Midbrain (tissue), 1 donor: ENCODE measurements at places on chromosomes 5 and 9.

GRCh38 chr5:58484505-58484904 lies 6.7 kb upstream of the GAPT start:
- DNase-seq = no peak

DNA sequence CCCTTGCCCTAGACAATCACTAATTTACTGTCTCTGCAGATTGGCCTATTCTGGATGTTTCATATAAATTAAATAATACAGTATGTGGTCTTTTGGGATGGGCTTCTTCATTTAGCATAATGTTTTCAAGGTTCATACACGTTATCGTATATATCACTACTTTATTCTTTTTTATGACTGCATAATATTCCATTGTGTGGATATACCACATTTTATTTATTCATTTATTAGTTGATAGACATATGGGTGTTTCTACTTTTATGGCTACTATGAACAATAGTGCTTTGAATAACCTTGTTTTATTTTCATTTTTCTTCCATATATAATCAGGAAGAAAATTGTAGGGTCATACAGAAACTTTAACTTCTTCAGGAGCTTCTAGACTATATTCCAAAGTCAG lies 108.5 kb upstream of the PAPPA start:
- DNase-seq = no peak

- DNase-seq = no peak
Measured at GRCh38 chr9:111896942-111897600, 457 bp downstream of the UGCG start.

DNA sequence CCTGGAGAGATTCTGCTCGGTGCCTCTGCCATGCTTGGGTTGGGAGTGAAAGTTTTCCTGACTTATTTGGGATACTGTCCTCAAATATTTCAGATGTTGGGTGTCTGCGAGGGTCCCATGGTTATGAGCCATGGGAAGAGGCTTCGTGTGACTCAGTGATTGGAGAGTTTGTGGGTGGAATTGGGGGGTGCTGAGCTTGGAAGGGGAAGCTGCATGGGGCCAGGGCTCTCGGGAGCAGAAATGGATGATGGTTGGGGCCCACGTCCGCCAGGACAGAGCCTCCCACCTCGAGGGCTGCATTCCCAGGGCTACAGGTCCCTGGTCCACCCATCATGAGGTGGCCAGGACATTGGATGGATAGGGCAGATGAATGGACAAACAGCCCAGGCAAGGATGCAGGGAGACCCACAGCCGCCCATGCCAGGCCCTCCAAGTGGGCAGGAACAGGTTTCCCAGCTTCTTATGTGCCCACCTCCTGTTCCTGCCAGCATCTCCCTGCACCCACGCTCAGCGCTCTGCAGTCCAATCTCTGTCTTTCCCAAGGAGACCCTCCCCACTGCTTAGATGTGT lies 5.5 kb downstream of the OBP2B start:
- DNase-seq = no peak

DNA sequence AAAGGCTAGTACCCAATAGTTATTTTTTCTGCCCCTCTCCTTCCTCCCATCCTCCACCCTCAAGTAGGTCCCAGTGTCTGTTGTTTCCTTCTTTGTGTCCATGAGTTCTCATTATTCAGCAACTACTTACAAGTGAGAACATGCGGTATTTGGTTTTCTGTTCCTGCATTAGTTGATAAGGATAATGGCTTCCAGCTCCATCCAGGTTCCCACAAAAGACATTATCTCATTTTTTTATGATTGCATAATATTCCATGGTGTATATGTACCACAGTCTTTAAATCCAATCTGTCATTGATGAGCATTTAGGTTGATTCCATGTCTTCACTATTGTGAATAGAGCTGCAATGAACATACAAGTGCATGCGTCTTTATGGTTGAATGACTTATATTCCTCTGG lies 128.3 kb upstream of the ANKRD55 start:
- no peak for DNase-seq

DNA sequence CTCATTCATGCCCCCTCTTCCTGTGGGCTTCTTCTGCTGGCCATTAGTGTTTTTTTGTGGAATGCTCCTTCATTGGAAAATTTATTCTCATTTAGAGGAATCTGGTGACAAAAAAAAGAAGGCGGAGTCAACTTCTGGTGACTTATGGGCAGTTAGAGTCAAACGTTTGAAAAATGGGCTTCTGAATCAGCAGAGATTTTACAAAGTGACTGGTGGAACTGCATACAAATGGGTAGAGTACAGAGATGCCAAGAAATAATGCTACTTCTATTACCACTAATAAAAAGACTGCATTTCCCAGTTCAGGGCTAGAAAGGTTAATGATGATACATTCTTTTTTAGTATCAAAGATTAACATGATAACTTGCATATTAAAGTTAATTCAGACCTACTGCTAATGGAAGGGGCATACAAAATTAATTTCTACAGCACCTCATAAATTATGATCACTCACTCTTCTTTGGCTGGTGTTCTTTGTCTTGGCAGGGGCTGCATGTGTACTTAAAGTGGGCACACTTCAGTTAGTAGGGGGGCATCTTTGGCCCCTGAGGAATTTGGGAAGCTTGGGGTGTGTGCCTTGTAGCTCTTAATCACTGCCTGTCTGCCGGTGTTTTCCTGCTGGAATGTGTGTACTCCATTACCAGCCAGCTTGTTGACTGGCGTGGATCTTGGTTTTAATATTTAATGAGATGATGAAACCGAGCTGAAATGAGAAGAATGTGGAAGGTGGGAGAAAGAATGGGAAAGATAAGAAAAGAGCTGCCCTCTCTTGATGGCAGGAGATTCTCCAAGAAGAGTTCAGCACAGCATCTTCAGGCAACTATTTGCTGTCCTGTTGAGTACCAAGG lies 148.9 kb downstream of the DOCK2 start:
- DNase-seq = no peak

GRCh38 chr9:22457448-22457847 lies 10.8 kb downstream of the DMRTA1 start:
- DNase-seq = no peak

DNA sequence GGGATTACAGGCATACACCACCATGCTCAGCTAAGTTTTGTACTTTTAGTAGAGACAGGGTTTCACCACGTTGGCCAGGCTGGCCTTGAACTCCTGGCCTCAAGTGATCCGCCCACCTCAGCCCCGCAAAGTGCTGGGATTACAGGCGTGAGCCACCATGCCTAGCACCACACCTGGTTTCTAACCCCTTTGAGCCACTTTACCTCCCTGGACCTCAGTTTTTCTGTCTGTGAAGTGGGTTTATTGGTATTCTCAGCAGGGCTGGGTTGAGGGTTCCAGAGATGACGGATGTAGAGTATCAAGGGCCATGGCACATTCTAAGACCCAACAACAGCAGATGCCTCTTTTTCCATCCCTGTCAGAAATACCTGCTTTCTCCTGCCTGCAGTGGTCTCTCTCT lies 38.6 kb downstream of the AMBP start:
- no peak for DNase-seq

GRCh38 chr5:66856041-66856805 lies 260.0 kb downstream of the MAST4 start:
- no peak for DNase-seq

DNA sequence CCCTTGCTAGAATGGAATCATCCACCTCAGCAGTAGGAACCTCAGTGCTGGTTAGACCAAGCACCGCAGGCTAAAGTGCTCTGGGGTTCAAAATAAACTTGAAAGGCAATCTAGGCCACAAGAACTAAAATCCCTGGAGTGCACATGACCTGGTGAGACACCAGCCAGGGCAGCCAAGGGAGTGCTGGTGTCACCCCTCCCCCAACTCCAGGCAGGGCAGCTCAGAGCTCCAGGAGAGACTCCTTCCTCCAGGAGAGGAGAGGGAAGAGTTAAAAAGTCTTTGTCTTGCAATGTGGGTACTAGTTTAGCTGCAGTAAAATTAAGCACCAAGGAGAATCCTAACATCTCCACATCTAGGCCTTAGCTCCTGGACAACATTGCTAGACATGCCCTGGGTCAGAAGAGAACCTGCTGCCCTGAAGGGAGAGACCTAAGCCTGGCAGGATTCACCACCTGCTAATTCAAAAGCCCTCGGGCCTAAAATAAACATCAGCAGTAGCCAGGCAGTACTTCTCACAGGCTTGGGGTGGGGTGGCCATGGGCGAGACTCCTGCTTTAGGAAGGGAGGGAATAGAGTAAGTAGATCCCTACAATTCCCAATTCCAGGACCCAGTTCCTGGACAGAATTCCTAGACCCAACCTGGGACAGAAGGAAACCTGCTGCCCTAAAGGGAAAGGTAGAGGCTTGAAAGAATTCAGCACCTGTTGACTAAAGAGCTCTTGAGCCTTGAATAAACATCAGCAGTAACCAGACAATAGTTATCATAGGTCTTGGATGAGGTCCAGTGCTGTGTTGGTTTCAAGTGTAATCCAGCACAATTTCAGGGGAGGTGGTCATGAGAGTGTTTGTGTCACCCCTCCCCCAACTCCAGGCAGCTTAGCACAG lies 25.8 kb downstream of the UGT3A2 start:
- DNase-seq = no peak

DNA sequence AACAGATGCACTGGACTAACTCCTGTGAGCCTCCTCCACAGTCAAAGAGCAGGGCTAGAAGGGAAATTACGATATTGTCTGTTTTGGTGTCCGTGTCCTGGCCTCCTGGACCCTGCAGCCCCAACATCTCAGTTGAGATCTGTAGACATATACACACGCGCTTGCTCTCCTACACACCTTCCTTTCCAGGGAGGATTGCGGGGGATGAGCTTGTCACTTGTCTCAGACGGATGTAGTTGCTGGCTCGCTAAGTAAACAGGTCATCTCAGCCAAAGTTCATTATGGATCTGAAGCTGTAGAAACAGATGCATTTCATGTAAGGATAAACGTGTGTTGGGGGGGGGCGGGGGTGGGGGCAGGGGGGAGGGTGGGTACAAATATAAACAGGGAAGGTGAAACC lies 549.3 kb downstream of the CCDC171 start:
- no peak for DNase-seq

DNA sequence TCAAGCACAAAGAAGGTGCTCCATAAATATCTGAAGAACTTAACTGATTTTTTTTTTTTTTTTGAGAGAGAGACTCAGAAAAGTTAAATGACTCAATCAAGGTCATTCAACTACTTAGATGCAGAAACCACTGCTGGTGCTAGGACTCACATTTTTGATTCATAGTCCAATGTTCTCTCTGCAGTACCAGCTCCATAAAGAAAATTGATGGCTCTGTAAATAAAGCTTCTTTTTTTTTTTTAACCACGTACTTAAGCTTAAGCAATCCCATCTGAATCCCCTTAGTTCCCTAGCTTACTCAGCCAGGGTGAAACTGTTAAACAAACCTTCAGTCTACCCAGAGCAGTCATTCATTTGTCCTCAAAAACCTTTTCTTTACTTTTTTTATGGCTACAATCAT lies 657.0 kb upstream of the WWC1 start:
- no peak for DNase-seq

DNA sequence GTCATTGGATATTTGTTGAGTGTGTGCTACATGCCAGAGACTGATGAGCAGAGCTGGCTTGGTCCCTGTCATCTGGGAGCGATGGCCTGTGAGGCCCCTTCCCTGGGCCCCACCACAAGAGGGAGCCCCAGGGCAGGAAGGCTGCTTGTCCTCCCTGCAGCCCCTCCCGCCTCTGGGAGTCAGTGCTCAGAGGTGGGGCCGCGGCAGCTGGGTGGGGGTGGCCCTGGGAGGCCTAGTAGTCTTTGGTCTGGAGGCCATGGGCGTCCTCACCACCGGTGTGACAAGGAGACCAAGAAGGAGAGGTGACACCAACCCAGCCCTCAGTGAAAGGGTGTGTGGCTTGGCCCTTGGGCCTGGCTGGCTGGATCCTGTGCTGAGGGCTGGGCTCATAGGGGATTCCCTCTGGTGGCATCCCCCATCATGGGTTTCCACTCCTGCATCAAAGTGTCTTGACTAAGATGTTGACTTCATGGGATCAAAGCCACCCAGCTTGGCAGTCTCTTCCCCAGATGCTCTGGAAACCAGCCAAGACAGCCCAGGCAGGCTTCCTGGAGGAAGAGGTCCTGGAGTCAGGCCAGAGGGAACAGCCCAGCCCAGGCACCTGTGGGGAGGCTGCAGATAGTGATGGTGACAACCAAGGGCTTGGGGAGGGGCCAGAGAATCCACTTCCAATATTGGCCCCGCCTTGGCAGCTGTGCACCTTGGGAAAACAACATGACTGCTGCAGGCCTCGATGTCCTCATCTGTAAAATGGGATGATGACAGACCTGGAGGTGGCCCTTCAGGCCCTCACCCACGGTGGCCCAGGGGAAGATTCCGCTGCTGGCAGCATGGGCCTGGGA lies 166.7 kb downstream of the GAPVD1 start:
- no peak for DNase-seq

GRCh38 chr5:175617447-175617846 lies 40.4 kb upstream of the HRH2 start:
- no peak for DNase-seq

DNA sequence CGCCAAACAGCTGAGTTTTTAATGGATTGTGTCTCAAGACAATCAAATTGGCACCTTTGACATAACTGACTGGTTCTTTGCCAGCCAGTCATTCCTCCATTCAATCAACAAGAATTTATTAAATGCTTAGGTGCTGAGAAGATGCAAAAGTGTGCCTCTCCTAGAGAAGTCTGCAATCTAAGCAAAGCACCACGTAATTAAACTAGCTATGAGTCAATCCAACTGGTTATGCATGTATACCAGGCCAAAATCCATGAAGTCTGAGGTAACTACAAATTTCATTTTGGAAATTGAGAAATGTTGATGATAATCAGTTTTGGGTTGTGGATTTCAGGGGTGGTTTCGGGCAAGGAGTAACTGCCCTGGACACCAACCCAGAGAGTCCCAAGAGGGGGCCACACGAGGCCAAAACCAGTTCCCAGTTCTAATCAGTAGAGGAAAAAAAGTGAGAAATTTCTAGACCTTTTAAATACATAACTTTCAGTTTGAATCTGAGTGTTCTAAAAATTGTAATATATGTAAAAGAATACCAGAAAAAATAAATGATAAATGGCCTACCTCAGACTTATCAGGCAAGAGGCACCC lies 92.6 kb downstream of the EFNA5 start:
- DNase-seq = no peak

GRCh38 chr5:173498286-173498685 lies 118.2 kb downstream of the BOD1 start:
- DNase-seq = no peak

DNA sequence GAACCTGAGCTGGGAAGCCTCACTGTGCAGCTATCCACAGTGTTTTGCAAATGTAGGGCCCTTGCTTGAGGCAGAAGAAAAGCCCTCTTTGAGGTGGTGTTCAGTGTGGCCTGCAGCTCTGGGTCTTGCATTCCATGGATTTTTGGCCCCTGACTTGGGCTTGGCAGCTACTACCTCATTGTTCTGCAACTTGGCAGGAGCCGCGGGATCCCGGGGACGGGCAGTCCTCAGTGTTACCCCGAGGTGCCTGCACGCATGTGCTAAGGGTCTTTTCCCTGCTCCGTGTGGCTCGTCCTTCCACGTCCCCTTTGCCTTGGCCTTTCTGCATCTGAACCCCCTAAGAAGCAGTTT lies 39.8 kb downstream of the NEK6 start:
- peak; percentile 53 for DNase-seq

GRCh38 chr5:32259033-32259432 lies 53.7 kb downstream of the MTMR12 start:
- no peak for DNase-seq

DNA sequence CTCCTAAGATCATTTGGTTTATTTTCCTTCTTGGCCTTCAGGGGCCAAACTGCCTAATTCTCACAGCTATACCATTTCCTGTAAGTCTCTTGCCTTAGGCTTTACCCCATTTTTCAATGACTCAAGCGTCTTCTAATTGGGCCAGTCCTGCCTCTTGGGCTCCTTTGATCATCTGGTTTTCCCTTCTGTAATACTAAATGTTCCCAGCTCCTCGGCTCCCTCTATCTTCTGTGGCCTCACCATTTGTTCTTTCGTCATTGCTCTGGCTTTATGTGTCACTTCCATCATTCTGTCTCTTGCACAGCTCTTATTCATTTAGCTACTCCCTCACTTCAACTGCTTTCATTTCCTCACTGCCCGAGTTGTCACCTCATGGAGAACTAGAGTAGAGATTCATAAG lies 14.5 kb upstream of the SPINK7 start:
- no peak for DNase-seq
